Stimulated activated CD4-positive, alpha-beta T cell treated with anti-CD3 and anti-CD28 coated beads, Interleukin-12 subunit alpha, Interleukin-12 subunit beta, amount 100 ng/mL, for 24 hours (primary cell): ENCODE measurements at places on chromosomes 1 and 21.
A peak's percentile ranks its signal among the peaks of the same experiment; 100 is the strongest.

GRCh38 chr1:224189561-224189960 is 6.5 kb downstream of the DEGS1 start:
- no peak for DNase-seq

- no peak for DNase-seq
Measured at GRCh38 chr1:33321178-33321577, 280 bp upstream of the A3GALT2 start.

DNA sequence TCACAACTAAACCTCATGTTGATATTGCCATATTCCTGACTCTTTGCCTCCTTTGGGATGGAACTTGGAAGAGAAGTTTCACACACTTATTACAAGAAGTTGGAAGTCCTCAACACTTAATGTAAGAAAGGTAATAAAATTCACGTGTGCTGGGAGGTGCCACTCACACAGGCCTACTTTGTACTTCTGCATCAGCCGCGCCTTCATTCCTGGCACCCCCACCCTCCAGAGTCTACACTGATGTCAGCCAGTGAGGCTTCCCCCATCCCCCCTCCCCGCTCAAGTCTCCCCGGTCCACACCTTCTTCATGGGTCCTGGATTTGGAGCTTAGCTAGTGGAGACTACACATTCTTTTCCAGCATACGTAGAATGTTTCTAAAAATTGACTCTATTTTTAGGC is 24.8 kb upstream of the SLC45A1 start:
- DNase-seq = no peak

DNA sequence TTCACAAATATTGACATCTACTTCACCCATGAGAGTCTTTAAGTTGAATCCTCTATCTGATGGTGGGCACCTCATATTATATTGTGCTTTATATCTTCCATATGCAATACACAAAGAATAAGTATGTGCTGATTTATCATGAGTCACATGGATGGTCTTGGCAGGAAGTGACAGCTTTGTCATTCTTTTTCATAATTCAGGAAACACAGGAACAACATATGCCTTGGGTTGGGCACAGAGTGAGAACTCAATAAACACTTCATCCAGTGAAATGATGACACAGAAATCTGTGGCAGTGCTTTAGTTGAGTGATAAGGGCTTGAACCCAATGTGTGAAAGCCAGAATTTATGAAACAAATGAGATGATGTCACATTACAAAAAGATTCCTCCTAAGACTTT is 41.2 kb downstream of the GADD45A start:
- DNase-seq = no peak

GRCh38 chr21:35217504-35218060 is 168.5 kb upstream of the RUNX1 start:
- peak; percentile 20 for DNase-seq

- DNase-seq = no peak
Measured at GRCh38 chr1:184017306-184017705, 20.2 kb downstream of the COLGALT2 start.

GRCh38 chr1:114282751-114283403 is 129.2 kb upstream of the SYT6 start:
- peak; percentile 57 for DNase-seq

- no peak for DNase-seq
Measured at GRCh38 chr1:35863881-35864625, 19.0 kb upstream of the AGO1 start.

GRCh38 chr1:46575300-46575699 is 23.9 kb upstream of the KNCN start:
- DNase-seq = no peak

- no peak for DNase-seq
Measured at GRCh38 chr1:245110406-245110805, 44.4 kb upstream of the KIF26B start.

- no peak for DNase-seq
Measured at GRCh38 chr1:4970532-4970931, 316.1 kb downstream of the AJAP1 start.

- no peak for DNase-seq
Measured at GRCh38 chr1:170670802-170671628, 7.1 kb downstream of the PRRX1 start.

DNA sequence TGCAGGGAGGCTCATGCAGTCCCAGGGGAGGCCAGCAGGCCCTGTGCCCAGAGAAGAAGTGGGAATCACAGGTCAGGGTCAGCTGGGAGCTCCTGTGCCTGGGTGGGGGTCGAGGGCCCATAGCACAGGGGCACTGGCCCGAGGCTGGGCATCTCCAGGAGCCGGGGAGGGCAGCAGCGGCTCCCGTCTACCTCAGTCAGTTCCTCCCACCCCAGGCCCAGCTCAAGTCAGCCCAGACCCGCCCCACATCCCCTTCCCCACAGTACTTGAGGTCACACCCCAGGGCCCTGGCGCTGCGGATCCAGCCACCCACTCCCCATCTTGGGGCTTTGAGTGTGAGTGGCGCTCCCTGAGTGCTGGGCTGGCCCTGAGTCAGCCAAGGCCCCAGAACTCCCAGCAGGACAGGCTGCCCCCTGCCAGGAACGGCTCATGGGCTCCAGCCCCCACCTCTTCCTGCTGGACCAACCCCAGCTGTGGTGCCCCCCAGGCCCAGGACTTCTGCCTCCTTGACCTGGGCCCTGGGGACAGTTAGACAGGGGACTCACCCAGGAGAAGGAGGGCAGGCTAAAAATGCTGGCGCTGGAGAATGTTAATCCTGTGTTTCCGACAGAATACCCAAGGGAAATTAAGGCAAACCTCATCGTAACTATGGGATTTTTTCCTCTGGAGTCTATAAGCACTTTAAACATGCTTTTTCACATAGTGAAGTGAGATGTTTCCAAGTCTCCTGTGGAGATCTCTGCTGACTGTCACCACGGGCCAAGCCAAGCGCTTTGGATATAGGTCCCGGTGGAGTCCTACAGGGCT is 68.8 kb upstream of the COL6A1 start:
- no peak for DNase-seq

GRCh38 chr1:172041742-172042141 is 200.4 kb downstream of the DNM3 start:
- no peak for DNase-seq

- DNase-seq = no peak
Measured at GRCh38 chr1:236341298-236341697, 52.8 kb upstream of the EDARADD start.
